ENCODE measurements at places on chromosomes 11 and 22. TPM values are rescaled to one million over a fixed set of nuclear protein-coding genes. Genes with fewer than 3 reads are reported as not detected.

The PAFAH1B2 gene
- 128 TPM for total RNA-seq

The LMNTD2 gene
- total RNA-seq = 1.8 TPM

The FXYD2 gene
- 1.8 TPM for total RNA-seq

The UBQLN3 gene
- total RNA-seq = not detected

The YWHAH gene
- total RNA-seq = 170 TPM

DNA sequence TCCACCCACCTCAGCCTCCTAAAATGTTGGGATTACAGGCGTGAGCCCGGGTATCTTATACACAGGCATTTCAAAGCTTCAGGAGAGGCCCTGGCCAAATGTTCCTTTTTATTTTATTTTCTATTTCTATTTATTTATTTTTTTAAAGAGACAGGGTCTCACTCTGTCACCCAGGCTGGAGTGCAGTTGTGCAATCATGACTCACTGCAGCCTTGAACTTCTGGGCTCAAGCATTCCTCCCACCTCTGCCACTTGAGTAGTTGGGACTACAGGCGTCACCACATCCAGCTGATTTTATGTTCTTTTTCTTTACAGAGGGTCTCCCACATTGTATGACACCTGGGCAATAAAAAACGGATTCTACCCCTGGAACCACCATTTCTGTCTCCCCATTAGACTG is 71.2 kb downstream of the FBXO7 start:
- H3K4me1 ChIP-seq = no peaks in the 10 kb centered on the region
- DNase-seq = no peak
- no peak overlapping the region for H3K4me3 ChIP-seq
- no peaks in the 10 kb centered on the region for H3K36me3 ChIP-seq
- no peaks in the 10 kb centered on the region for H3K27me3 ChIP-seq
- H3K27ac ChIP-seq = no peak overlapping the region

DNA sequence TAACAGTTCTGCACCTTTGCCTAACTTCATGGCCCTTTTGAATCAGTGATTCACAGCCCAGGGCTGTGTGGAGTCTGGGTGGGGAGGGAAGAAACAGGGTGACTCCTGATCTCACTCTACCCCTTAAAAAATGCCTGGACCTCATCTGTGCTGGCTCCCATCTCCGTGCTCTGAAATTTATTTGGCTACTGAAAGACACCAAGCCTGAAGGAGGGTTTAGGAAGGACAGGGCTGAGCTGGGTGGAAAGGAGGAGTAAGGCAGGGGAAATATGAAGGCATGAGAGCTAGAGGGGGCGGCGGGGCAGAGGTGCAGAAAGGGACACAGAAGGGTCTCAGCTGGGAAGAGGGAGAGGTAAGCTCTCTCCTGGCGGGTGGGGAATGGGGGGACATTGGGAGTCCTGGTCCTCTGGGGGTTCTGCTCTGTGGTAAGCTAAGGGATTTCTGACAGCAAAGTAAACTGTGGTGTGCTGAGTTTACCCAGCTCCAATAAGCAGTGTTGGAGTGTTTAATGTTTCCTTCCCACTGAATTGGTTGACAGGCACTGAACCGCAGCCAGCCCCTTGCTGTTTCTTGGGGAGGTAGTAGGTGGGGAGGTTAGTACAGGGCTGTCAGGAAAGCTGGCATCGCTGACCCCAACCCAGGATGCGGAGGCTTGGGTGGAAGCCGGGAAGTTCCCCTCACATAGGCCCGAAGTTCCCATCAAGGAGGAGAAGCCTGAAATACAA is 71.1 kb downstream of the RPUSD4 start:
- H3K4me3 ChIP-seq = no peak overlapping the region
- no peak overlapping the region for H3K27ac ChIP-seq
- no peaks in the 10 kb centered on the region for H3K4me1 ChIP-seq
- H3K36me3 ChIP-seq = no peaks in the 10 kb centered on the region
- H3K27me3 ChIP-seq = peaks cover 4% of the 10 kb centered on the region

DNA sequence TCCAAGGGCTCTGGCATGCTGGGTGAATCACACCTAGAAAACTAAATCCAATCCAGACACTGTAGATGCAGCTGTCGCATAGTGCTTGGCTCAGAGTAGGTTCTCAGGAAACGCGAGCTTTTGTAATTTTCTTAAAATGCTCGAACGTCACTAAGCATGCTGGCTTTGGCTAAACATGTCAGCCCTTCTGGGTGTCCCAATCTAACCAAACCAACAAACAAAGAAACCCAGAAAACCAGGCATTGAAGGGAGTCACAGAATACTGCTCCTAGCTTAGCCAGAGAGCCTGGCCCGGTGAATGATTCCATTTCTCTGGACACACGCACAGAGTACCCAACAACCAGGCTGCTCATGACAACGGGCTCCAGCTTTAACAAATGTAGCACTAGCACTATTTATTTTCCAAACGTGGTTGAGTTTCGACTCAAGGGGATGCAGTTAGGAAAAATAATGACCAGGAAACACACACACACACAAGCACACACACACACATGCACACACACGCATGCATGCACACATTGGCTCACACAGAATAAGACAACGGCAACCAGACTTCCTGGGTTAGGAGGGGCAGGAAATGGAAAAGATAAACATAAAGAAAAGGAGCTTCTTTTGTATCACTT is 492.6 kb downstream of the MIAT start:
- H3K27ac ChIP-seq = peak overlapping the region; percentile 17
- DNase-seq = no peak
- H3K4me3 ChIP-seq = no peak overlapping the region
- peaks cover 34% of the 10 kb centered on the region for H3K4me1 ChIP-seq

GRCh38 chr11:10459029-10459970 is 4.2 kb downstream of the AMPD3 start:
- H3K27ac ChIP-seq = no peak overlapping the region
- DNase-seq = no peak
- H3K4me3 ChIP-seq = no peak overlapping the region
- no peaks in the 10 kb centered on the region for H3K27me3 ChIP-seq
- H3K36me3 ChIP-seq = no peaks in the 10 kb centered on the region

- H3K27ac ChIP-seq = no peak overlapping the region
- no peaks in the 10 kb centered on the region for H3K27me3 ChIP-seq
- H3K36me3 ChIP-seq = no peaks in the 10 kb centered on the region
Measured at GRCh38 chr22:41524809-41525449, 19.3 kb downstream of the POLR3H start.

GRCh38 chr11:78069465-78069864 is 5.8 kb downstream of the THRSP start:
- H3K4me3 ChIP-seq = no peak overlapping the region
- H3K27me3 ChIP-seq = no peaks in the 10 kb centered on the region
- peaks cover 8% of the 10 kb centered on the region for H3K36me3 ChIP-seq

DNA sequence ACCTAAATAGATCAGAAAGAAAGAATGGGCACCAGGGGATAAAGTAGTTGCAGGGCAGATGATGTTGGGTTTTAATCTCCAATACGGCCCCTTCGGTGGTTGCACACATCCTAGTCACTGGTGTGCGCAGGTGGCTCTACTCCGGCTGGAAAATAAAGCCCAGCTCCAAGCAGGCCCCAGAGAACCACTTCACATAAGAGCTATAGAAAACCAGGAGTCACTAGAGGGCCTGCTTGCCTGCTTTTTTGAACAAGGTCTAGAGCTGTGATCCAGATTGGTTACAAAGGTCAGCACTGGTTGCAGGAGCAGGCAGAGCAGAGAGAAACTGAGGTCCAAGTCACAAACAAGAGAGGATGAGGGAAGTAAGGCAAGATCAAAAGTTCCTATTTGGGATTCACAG is 41.5 kb upstream of the MS4A8 start:
- no peak for DNase-seq
- no peaks in the 10 kb centered on the region for H3K36me3 ChIP-seq
- H3K27ac ChIP-seq = no peak overlapping the region

DNA sequence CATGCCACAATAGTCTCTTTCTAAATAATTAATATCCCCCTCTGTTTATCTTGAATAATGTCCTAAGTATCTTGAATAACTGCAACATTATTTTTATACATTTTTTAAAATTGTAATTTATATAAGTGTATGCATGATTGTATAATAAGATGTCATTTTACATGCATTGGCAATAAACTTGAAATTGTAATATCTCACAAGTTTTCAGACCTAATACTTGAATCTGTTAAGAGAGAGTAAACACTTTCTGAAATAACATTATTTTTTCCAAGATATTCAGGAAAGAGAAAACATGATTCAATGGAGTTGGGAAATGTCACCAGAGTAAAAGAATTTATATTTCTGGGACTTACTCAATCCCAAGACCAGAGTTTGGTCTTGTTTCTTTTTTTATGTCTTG is at the start of gene OR4D11:
OR4D11 (plus strand) TSS at position 301 of the 400 bp plus-strand sequence; CDS start at position 301, 0 bp downstream.
- no peak within 1 kb of the TSS for H3K4me3 ChIP-seq
- H3K27ac ChIP-seq = no peak within 1 kb of the TSS
- no peaks in the 10 kb centered on the region for H3K27me3 ChIP-seq
- DNase-seq = no peak

DNA sequence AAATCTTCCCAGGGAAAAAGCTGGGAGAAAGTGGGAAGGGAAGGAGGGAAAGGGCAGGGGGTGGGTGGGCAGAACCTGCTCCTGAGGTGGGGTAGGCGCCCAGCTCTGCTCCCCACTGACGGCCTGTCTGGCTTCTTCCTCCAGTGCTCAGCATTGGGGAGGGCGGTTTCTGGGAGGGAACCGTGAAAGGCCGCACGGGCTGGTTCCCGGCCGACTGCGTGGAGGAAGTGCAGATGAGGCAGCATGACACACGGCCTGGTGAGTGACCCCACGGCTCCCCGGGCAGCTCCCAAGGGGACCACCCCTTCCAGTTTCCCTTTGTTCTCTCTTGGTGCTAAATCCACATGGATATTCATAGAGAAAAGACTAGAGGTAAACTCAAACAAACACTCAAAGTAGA is 25.9 kb downstream of the SHANK3 start:
- H3K4me1 ChIP-seq = peaks cover 8% of the 10 kb centered on the region
- no peak overlapping the region for H3K27ac ChIP-seq
- no peak for DNase-seq
- no peaks in the 10 kb centered on the region for H3K27me3 ChIP-seq
- H3K36me3 ChIP-seq = peaks cover 51% of the 10 kb centered on the region

GRCh38 chr22:41177040-41177621 is 28.0 kb upstream of the L3MBTL2 start:
- H3K27ac ChIP-seq = no peak overlapping the region
- H3K36me3 ChIP-seq = peaks cover 14% of the 10 kb centered on the region
- DNase-seq = no peak
- no peak overlapping the region for H3K4me3 ChIP-seq

DNA sequence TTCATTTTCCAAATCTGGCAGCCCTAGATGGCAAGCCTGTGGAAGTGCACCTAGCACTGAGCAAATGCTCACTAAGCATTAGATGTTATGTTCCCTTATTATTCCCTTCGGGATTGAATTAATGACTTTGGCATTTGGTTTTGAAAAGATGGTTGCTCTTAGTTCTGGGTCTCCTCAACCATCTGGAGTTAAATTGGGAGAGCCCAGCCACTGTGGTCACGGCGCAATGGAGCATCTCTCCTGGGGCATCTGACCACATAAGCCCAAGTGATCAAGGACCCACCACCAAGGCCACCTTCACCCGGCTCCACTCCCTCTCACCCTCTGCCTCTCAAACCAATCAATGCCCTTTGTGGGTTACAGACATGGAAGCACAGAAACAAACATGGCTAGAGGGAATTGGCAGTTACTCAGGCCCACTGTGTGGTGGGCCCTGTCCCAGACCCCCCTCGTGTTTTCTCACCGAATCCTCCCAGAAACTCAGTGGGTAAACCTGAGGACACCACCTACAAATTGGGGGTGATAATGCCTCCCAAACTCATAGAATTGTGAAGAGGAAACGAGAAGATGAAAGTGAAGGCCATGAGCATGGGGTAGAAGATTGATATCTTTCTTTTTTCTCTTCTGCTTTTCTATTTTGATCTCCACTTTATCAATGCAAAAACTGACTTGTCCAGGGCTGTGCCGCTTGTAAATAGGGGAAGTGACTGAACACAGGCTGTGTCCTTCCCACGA is 52.2 kb downstream of the IRAG1 start:
- H3K4me1 ChIP-seq = no peaks in the 10 kb centered on the region
- no peak overlapping the region for H3K27ac ChIP-seq
- no peaks in the 10 kb centered on the region for H3K36me3 ChIP-seq
- no peaks in the 10 kb centered on the region for H3K27me3 ChIP-seq

- DNase-seq = no peak
- no peaks in the 10 kb centered on the region for H3K36me3 ChIP-seq
- H3K27me3 ChIP-seq = no peaks in the 10 kb centered on the region
- no peak overlapping the region for H3K4me3 ChIP-seq
Measured at GRCh38 chr11:95720195-95720594, 69.4 kb downstream of the FAM76B start.

DNA sequence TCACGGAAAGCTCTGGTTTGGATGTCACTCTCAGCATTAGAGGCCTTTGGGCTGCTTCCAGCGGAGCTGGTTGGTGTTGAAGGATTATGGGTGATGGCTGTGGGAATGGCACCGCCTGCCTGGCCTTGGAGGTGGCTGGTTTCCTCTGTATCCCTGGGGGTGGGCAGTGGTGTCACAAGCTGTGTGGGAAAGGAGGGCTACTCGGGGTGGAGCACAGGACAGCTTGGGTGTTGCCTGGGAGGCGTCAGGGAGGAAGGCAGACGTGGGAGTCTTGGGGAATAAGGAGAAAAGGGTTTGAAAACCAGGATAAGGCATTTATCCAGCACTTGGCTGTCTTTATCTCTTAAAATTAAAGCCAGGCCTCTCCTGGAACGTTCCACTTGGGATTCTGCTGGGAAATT is 71.8 kb downstream of the ADAMTS15 start:
- H3K27ac ChIP-seq = no peak overlapping the region
- H3K4me3 ChIP-seq = no peak overlapping the region
- no peaks in the 10 kb centered on the region for H3K27me3 ChIP-seq
